ENCODE measurements at places on chromosomes 5 and 9.

DNA sequence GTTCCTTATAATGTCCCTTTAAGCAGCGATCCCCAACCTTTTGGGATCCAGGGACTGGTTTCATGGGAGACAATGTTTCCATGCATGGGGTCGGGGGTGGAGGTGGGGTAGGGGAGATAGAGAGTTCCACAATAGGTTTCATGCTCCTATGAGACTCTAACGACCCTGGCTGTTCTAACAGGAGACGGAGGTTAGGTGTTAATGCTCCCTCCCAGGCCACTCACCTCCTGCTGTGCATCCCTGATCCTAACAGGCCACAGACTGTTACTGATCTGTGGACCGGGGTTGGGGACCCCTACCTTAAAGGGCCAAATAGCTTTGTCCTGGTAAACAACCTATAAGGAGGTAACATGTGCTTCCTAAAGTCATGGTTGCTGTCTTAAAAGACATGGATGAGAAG, 602.5 kb upstream of the RGMB start:
- DNase-seq: no peak

GRCh38 chr9:111271047-111271446, 59.0 kb downstream of the OR2K2 start:
- DNase-seq: no peak

- DNase-seq: peak; percentile 64
Observed at GRCh38 chr9:19028835-19029451, 4.1 kb downstream of the SAXO1 start.

DNA sequence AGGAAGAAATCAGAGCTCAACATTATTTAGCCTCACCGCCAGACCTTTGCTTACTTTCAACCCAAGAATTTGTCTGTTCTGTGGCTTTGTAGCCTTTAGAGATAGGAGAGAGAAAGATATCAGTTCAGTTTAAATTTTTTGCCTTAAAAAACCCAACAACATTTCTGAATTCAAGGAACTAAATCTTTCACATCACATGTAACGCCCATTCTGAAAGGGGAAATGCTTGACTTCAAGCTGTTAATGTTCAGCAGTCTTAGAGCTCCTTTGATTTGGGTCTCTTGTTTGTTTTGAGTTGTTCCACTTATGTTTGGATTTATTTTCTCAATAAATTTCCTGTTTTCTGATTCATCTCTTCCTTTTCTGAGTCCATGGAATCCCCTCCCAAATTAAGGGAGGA, 294.5 kb downstream of the ARHGAP26 start:
- no peak for DNase-seq

GRCh38 chr9:20340511-20340861, 281.8 kb downstream of the MLLT3 start:
- DNase-seq: no peak
